ENCODE measurements at places on chromosomes 3 and 15.

- DNase-seq: no peak
These were observed 12.3 kb downstream of the RHOA start for GRCh38 chr3:49399461-49399860.

DNA sequence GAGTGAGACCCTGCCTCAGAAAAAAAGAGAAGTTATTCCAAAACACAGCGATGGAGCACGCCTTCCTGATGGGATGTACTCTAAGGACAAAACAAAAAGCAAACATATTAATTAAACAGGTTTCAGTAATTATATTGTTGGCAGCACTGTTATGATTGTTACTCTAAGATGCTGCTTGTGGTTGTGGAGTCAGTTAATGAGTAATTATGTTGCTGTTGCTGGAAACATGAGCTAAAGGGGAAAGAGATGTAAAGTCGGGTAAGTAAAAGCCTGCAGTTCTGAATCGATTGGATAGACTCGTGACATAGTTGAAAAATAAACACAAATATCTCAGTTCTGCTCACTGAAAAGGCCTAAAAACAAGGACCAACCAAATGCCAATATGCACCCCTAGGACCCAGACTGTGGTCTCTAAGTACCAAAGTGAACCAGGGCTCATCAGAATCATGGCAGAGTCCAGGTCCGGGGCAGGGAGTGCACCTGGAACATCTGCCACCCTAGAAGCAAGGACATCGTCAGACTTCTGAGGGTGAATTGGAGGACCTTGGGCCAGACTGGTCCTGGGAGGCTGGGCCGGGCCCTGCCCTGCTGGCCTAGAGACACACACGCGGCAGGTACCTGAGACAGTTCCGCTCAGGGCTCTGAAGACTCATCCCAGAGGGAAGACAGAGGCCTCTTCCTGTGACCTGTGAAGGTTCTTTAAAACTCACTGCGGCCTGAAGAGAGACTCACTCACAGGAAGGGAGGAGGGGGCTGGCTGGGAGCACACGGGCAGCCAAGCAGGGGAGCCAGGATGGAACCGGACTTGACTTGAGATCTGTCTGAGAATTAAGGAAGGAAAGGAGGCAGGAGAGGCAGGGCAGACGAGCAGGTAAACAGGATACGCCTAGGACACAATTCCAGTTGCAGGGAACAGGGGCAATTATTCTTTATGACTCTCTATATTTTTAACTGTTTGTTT, 140.5 kb downstream of the LRRK1 start:
- DNase-seq: no peak

- DNase-seq: no peak
These were observed 16.8 kb downstream of the BMF start for GRCh38 chr15:40091861-40092255.

GRCh38 chr3:37297459-37297858, 123.1 kb upstream of the LRRFIP2 start:
- no peak for DNase-seq

DNA sequence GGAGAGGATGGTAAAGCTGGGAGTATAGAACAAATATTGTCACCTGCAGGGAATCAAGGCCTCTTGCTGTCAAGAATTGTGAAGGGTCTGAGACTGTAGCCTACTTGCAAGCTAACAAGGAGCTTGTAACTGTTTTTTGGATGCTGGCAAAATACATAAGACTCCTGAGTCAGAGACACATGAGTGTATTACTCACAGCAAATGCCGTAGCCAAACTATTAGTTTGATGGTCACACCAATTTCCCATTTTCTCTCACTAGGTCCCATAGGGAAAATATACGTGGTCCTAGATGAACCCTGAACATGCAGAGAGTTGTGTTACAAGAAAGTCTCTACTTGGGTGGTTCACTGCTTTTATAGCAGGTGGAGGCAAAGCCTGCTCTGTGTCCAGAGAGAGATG, 44.7 kb upstream of the LIPC start:
- no peak for DNase-seq

GRCh38 chr3:193148688-193149473, 92.1 kb upstream of the PLAAT1 start:
- no peak for DNase-seq

DNA sequence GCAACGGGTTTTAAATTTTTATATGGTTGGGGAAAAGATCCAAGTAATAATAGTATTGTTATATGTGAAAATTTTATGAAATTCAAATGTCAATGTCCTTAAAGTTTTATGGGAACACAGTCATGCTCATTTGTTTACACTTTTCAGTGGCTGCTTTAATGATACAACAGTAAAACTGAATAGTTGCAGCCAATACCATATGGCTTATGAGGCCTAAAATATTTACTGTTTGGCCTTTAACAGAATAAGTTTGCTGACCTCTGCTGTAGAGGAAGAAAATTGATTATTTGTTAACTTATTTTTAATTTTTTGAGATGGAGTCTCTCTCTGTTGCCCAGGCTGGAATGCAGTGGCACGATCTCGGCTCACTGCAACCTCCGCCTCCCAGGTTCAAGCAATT, 44.7 kb downstream of the USP50 start:
- no peak for DNase-seq

GRCh38 chr3:169152319-169152718, 511.2 kb downstream of the MECOM start:
- no peak for DNase-seq

DNA sequence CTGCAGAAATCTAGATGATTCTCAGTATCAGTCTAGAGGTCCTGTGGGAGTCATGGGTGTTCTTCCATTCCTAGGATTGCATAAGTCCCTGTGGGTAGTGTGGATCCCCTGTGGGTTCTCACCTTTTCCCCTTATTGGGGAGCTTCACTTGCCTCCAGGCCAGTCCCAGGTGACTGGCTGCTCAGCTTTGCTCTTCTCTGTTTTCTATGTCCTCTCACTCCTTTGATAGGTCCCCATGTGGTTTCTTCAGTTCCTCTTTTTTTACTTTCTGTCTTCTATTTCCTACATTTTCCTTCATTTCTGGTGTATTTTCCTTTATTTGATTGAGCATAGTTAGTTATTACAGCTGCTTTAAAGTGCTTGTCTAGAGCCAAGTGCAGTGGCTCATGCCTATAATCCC, 10.9 kb downstream of the TEX55 start:
- no peak for DNase-seq

- no peak for DNase-seq
These were observed 61.4 kb upstream of the CLDN18 start for GRCh38 chr3:137948400-137949072.

- no peak for DNase-seq
These were observed 56.8 kb downstream of the NOX5 start for GRCh38 chr15:69071260-69071659.

- DNase-seq: peak; percentile 12
These were observed 621 bp downstream of the ANXA2 start for GRCh38 chr15:60396958-60397771.

DNA sequence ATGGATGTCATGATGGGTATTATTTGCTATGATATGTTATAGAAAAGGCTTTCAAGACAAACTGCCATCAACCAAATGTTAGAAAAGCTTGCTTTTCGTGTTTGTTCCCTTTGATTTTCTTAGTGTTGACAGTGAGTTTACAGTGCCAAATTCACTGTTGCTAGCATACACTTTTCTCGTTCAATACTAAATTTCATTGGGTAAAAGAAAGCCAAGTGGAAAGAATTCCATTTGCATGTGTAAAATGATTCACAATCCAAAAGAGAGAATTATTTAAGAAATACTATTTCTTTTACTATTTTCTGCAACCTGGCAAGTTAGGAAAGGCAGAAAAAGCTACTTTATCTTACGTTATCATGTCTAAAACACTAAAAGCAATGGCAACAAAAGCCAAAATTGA, 301.4 kb downstream of the OTOL1 start:
- no peak for DNase-seq

GRCh38 chr3:18372786-18373405, 52.2 kb downstream of the SATB1 start:
- DNase-seq: no peak

DNA sequence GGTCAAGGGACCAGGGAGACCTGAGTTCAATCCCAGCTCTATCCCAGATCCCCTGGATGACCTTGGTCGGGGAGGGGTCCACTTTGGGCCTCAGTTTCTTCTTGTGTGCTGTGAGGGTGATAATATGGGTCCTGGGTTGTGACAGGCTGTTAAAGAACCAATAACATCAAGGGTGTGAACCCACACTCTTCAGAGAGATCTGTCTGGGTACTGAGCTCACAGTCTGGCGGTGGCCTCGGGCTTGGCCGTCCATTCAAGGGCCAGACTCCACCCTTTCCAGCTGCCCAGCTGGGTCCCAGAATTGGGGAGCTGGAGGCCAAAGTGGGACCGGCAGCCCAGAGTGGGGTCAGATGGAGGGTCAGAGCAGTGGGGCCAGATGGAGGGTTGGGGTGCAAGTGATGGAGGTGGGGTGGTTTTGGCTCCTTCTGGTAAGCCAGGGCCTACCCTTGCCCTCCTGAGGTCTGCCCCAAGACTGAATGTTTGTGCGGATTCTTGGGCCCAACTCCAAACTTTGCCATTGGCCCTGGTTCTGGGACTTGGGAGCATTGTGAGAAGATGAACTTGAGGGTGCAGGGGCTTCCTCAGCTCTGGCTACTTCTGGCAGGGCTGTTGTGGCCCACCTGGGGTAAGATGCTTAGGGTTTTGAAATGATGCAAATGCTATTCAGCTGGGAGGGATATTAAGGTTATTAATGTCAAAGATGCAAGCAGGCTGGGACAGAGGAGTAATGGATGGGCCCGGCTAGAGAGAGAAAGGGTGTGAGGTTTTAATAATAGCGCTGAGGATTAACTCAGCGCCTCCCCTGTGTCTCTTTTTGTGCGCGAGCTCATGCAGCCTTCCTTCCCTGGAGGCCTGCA, 1.5 kb downstream of the CORO2B start:
- DNase-seq: no peak

DNA sequence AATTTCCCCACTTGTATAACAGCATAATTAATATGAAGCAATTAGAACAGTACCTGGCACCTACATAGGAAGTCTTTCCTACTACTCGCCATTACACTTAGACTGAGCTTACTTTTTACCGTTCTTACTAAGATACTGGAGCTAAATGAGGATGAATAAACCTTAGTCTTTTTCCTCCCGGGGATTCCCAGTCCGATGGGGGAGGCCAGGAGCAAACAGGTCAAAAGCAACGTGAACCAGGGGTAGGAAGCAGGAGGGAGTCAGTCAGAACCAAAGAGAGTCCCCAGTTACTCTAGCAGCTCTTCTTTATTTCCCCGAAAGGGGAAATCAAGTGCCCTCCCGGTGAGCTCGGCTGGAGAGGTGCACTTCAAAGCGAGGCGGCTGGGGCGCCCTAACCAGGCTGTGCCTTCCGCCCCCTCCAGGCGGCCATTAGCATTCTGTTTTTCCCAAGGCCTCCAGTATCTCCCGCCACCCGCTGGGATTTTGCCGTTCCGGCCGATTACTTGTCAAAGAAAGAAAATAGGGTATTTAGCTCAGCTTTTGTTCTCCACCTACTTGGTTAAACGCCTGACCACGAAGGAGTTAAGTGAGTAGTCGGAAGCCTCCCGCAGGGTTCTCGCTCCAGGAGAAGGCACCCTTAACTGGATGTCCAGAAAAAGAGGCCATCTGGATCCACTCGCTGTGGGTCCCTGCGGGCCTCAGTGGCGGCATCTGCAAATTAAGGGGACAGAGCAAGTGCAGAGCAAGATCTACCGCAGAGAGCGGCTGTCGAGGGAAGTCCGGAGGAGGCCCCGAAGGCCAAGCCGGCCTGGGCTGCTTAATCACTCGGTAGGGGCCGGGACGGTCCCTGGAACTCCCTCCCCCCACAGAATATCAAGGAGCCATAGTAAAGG, 6.3 kb upstream of the EOMES start:
- DNase-seq: no peak

GRCh38 chr15:48871542-48871941, 6.4 kb upstream of the EID1 start:
- DNase-seq: no peak

- DNase-seq: no peak
These were observed 521.8 kb upstream of the CNTN3 start for GRCh38 chr3:75136100-75136897.

- DNase-seq: no peak
These were observed 33.9 kb downstream of the PLD1 start for GRCh38 chr3:171776411-171776810.

DNA sequence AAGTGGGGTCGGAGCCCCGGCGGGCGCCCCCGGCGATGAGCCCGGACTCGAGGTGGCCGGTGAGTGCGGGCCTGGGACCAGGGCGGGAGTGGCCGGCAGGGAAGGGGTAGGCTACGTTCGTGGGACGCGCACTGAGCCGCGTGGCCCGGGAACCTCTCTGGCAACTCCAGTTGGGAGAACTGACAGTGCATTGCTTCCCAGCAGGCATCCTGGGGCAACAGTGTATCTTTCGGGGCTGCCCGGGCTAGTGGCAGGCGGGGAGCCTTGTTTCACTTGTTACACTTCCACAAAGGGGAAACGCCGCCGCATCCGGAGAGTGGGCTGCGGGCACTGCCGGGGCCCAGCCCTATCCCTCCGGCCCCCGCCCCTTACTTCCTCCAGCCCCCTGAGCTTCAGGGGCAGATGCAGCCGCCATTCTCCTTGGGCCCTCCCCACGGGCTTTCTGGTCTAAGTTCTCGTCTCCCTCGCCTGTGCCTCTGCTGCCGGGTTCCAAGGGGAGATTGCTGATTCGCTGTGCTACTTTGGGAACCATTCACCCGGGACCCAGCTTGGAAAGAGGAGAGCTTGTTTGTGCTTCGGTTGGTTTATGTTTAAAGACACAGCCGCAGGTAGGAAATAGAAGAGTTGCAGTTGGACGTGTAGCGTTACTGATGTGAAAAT, 675 bp downstream of the BRPF1 start:
- DNase-seq: no peak

GRCh38 chr15:55253580-55253979, 36.0 kb downstream of the RAB27A start:
- no peak for DNase-seq

DNA sequence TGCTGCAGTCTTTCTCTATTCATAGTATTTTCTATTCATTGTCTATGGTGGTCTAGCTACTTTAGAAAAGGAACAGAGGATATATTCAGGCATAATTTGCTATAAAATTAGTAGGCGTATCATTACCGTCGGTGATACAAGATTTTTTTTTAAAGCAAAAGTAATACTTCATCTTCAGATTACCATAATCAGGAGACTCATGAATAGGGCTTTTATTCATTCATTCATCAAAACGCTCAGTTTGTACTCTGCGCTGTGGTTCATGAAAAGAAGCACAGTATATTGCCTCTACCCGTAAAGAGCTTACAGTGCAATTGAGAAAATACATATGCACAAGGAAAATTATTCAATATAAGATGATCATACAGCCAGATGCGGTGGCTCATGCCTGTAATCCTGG, 136.7 kb upstream of the CHRM5 start:
- no peak for DNase-seq

DNA sequence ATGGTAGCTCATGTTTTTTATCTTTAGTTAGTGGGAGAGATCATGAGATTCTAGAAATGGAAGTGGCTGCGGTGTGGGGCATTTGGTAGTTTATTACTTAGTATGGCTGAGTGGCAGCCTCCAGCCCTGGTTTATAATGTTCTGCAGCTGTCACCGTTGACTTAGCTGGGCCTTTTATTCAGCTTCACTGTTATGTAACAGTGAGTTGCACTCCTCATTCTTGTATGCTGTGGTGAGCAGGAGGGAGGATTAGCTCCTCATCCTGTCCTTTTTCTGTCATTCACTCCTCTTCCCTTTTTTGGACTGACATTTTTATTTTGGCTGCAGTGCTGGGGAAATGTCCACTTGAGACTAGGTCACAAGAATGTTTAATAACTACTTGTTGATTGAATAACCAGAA, 29.5 kb downstream of the RAD54L2 start:
- no peak for DNase-seq

- DNase-seq: no peak
These were observed 41.6 kb upstream of the ACKR4 start for GRCh38 chr3:132555306-132556035.

Data from activated CD4-positive, alpha-beta T cell treated with anti-CD3 and anti-CD28 coated beads, Interleukin-2, amount 50 U/mL, for 4 hours (primary cell).